ENCODE measurements at places on chromosomes 12 and 14.

- no peak for DNase-seq
Observed at GRCh38 chr12:90299121-90299520, 590.5 kb upstream of the ATP2B1 start.

GRCh38 chr14:95993768-95994592 is 45.2 kb upstream of the C14orf132 start:
- no peak for DNase-seq

- peak; percentile 18 for DNase-seq
Observed at GRCh38 chr12:130870442-130871285, 1.2 kb upstream of the RAN start.

DNA sequence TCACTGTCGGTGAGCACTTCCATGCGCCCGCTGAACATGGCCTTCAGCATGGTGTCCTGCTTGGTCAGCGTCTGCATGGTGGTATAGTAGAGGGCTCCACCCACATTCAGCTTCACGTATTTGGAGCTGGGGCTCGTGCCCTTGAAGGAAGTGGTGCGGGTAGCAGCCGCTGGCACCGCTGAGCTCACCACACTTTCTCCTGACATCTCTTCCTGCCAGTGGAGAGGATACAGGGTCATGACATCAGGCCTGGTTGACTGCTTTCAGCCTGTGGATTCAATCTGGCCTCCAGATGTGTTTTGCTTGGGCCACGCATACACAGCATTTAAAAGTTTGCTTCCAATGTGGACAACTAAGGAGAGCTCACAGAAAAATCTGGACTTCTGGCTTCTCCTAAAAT is 7.6 kb downstream of the KCTD10 start:
- no peak for DNase-seq

GRCh38 chr12:58341791-58342190 is 400.4 kb downstream of the ATP23 start:
- no peak for DNase-seq

DNA sequence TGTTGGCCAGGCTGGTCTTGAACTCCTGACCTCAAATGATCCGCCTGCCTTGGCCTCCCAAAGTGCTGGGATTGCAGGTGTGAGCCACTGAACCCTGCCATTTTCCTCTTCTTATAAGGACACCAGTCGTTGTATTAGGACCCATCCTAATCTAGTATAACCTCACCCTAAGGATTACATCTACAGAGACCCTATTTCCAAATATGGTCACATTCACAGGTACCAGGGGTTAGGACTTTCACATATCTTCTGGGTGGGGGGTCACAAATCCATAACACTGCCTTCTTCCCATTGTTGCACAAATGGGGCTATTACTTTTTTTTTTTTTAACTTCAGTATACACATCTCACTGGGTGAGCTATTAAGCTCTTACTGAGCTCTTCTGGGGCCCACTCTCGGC is 38.6 kb downstream of the ARF6 start:
- DNase-seq = no peak

DNA sequence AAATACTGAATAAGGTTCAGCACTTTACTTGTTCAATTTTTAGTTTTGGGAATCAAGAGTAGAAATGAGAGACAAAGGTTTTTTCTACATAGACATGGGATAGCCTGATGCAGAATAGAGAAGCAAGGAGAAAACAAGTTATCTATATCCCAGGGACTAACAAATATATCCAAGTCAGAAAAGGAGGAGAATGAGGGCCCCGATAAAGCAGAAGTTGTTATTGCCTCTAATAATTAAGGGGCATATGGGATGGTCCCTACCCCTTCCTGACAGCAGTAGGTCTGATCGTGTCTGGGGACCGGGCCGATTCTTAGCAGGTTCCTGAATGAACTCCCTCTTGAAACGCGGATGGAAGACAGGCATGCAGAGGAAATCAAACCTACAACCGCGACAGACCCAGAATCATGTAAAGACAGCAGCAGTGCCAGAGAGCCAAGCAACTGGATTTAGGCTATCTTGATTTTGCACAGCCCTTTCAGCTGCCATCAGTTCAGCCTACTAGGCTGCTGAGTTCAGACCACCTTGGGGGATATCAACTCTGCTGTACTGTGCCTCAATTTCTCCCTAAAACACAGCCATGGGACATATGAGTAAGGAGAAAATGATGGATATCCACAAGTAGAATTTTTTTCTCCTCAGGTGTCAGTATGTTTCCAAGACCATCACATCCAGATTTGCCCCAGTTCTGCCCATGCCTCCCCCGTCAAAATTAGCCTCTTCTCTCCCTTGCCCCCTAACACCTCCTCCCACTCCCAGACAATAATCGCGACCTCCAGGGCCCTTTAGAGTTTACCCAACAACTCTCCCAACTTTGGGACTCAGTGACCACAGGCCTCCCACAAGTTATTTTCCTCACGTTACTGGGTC is 706 bp downstream of the PRMT5 start:
- no peak for DNase-seq

GRCh38 chr12:71417181-71417580 is 22.4 kb upstream of the LGR5 start:
- no peak for DNase-seq

DNA sequence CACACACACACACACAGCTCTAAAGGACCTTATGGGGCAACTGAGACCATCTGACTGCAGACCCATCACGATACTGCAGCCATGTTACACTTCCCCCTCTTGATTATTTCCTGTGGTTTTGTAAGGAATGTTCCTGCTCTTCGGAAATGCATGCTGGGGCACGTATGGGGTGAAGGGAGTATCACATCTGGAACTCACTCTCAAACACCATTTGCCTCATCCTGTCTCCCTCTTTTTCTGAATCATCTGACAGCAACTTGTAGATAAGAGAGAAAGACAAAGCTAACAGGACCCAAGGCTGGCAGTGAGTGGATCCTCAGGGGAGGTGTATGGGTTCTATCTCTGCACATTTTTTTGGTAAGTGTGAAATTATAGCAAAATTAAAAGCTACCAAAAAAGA is 50.3 kb downstream of the RIMBP2 start:
- no peak for DNase-seq

DNA sequence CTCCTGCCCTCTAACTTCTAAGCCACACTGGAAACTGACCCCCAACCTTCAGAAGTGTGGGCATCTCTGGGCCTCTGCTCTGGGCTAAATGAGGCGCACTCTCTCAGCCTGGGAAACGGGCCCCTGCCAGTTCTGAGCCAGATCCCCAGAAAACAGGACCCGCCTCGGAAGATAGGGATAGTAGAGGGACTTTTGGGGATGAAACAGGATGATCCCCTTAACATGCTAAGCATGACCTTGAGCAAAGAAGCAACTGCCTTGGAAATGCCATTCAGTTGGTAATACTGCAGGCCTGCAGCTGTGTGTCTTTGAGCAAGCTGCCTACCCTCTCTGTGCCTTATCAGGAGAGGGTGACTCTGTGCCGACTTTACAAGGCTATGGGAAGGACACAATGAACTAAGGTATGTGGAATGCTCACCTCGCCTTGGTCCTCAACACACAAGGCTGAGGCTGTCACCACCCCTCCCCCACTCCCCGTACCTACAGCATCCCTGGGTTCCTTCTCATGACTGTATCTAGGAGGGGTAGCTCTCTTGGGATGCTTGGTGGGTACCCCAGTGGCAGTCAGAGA is 54.0 kb downstream of the NCOR2 start:
- DNase-seq = no peak

DNA sequence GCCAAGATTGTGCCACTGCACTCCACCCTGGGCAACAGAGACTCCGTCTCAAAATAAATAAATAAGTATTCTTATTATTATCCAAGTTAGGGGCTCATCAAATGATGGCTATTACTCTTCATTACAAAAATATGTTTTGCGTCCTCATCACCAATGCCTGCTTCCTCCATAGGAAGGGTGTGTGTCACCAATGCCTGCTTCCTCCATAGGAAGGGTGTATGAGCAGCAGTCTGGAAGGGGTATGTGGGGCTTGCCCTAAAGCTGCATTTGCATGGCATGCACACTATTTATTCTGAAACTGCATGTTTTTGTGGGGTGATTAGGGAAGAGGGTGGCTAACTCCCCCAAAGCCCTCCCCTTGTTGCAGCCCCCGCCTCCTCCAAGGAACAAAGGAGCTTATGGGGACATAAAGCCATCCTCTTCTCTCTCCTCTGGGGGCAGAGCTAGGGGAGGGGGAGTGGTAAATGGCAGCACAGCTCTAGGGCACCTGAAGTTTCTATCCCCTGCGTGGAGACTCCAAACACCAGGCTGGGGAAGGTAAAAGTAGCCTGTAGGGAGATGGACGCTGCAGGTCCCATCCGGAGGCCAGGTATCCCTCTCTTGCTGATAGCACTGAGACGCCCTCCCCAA is 1.3 kb downstream of the CAMKK2 start:
- DNase-seq = no peak

- no peak for DNase-seq
Observed at GRCh38 chr14:77276295-77276935, 5.4 kb upstream of the NGB start.

GRCh38 chr12:50784501-50784900 is 20.6 kb downstream of the ATF1 start:
- DNase-seq = no peak

DNA sequence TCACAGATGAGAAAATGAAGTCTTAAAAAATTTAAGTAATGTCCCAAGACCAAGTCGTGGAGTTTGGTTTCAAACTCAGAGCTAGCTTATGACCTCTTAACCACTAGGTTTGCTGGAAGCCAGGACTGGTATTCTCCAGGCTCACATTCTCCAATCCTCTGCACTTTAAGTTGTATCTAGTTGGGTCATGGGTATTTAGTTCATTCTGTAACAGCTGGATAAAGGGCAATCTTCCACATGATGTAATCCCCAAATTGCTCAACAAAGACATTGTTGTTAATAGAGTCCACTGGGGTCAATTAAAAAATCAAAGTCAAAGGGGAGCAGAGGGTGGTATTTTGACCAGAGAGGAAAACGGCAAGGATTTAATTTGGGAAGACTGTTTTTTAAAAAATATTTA is 17.8 kb upstream of the GAS2L3 start:
- no peak for DNase-seq

DNA sequence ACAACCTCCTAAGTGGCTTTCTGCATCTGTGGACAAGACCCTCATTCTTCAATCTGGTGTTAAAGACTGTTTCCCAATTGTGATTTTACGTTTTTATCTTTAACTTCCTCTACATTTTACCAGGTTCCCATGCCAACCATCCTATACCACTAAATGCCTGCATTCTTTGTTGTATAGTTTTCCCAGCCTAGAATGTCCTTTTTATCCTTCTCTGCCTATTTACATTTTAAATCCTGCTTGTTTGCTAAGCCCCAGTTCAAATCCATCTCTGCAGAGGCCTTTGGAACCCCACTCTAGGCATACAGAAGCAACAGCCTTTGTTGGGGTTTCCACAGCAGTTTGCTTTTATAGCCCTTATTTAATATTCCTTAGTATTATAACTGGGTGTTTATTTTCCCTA is 325.1 kb upstream of the DDHD1 start:
- no peak for DNase-seq

DNA sequence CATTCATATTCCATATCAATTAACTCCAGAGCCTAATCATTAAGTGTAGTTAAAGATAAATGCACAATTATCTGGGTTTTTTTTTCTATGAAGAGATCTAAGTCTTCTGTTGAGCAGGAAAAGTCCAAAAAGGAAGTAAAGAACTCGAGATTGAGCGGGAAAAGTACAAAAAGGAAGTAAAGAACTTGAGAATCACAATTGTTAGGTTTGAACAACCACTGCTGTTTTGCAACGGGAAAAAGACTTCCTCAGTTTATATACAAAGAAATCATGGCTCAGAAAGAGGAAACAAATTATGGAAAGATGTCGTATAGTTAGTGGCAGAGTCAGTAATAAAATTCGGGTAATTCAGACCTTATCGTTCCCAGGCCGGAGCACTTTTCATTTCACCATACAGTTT is 63.3 kb downstream of the PPP1R12A start:
- no peak for DNase-seq

GRCh38 chr14:99272632-99272898 is 568 bp upstream of the BCL11B start:
- DNase-seq = no peak

GRCh38 chr12:15540469-15540872 is 218.2 kb downstream of the PTPRO start:
- DNase-seq = no peak

GRCh38 chr12:47361389-47362021 is 281.7 kb upstream of the AMIGO2 start:
- no peak for DNase-seq

DNA sequence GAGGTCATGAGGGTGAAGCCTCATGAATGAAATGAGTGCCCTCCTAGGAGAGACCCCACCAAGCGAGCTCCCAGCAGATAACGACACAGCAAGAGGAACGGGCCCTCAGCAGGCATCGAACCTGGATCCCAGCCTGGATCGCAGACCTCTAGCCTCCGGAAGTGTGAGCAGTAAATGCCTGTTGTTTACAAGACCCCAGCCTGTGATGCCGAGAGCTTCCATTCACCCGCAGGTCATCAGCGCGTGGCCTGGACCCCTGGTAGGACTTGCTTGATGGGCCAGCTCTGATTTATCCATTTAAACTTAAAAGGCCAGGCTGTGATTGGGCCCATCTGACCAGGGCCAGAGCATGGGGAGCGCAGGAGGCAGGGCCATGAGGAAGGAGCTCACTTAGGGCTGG is 7.0 kb downstream of the TMEM179 start:
- DNase-seq = no peak

- no peak for DNase-seq
Observed at GRCh38 chr14:51394804-51395203, 154.8 kb downstream of the TMX1 start.

DNA sequence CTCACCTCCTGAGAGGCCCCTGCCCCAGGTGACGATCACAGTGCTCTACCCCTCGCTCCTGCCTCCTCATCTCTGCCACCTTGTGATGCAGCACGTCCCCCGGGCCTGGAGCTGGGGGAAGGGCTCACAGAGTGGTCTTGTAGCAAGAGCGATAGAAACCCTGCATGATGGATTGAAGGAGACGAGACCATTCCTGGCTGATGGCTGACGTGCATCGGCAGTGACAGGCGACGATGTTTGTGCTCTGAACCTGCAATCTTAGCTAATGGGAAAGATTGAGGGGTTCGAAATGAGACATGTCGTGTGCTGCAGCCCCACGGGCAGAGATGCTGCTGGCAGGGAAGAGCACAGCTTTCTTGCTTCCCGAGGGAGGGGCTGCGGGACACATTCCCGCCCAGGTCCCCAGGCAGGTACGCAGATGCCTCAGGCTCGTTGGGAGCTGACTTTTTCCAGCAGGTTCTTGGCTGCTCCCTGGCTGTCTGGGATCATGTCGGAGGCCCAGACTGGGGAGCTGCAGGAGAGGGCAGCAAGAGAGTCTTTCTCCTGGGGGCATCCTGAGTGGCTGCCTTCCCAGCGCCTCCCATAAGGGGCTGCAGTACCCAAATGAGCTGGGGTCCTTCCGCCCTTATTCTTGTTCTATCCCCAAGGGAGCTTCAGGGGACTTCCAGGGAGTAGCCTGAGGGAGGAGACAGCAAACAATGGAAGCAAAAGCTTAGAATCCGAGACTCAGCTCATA is 38.7 kb upstream of the GPATCH2L start:
- DNase-seq = no peak

DNA sequence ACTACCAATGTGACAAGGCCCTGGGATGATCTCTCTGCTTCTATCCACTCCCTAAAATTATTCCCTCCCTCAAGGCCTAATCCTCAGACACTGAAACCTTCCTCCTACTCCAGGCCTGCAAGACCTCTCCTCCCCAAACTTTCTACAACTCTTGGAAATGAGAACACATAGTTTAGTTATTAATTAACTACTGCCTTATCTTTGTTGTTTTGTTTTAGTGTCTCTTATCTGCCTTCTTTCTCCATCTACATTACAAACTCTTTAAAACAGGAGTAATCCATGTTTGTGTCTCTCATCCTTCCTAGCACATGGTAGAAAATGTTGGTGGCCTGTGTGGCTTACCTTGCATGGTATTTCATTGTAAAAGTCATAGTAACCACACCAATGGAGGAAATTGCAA is 139.9 kb upstream of the G2E3 start:
- no peak for DNase-seq

Measured in caudate nucleus (tissue), 63 donors.